ENCODE measurements at places on chromosomes 4 and X.

GRCh38 chr4:130703211-130703935 is 1607.4 kb downstream of the C4orf33 start:
- DNase-seq = no peak

DNA sequence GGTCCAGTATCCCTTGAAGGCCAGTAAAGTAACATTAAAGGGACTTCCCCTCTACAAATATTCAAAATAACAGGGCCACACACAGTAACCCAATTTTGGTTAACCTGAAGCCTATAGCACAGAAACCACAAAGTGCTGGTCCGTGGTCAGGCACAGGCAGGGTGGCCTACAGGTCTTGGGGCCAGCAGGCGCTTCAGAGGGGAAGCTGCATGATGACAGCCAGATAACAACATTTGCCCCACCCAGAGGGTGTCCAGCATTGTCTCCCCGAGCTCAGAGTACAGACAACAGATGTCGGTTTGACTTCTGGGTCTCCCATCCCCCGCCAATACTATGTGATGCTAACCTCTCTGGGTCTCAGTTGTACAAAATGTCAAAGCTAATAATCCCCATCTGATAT is 51.1 kb downstream of the SH3KBP1 start:
- DNase-seq = no peak

DNA sequence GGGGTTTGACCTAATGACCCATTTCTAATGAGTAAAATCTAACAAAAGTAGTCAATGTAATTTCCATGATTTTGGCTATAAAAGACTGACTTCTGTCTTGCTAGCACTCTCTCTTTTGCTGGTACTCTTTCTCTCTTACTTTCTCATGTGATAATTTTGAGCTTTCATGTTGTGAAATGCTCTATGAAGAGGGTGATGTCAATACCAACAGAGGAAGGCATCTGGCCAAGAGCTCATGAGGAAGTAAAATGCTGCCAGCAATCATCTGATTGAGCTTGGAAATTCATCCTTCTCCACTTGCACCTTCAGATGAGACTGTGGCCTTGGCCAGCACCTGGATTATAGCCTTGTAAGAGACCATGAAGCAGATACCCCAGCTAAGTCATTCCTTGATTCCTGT is 347.7 kb downstream of the HS3ST1 start:
- no peak for DNase-seq

DNA sequence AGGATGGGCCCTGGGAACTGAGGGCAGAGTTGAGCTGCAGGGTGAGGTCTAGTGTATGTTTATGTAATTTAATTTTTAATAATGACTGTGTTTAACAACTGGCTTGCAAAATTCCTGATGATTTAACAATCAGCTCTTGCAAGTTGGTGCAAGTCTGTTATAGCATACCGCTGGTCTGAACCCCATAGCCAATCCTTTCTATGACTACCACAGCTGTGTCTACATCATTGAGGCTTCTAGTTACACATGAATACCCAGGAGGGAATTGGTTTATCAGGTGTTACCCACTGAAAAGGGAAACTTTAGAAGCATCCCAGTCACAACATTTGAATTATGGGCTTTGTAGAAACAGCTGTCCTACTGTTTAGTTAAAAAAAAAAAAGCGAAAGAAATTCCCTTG is 38.3 kb downstream of the SUPT20HL1 start:
- DNase-seq = no peak

GRCh38 chrX:136626237-136626636 is 21.7 kb upstream of the CD40LG start:
- no peak for DNase-seq

DNA sequence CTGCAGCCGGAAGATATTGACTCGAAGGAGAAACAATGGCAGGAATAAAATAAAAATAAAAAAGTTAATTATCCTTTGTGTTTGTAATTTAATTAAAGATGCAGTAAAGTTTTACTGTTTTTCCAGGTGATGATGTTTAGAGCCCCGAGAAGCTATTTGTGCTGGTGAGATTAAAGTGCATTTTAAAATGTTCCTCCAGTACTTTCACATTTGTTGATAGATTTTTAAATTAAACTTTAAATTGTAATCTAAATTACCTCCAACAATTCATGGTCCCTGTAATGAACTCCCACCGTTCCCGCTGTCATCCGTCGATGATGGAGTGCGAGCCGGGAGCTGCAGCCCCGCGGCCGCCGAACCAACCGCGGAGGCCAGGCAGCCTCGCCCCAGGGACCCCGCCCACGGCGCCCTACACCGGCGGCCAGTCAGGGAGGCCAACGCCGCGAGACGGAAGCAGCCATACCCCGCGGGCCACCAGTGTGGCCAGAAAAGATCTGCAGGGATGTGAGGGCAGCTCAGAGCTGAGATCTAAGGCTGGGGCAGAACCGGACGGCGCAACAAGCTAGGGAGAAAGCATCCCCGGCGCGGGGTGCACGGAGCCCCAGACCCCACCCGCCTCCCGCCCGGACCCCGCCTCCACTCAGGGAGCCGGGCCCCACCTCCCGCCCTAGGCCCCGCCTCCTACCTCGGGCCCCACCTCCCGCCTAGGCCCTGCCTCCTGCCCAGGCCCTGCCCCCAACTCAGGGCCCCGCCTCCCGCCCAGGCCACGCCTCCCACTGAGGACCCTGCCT is 104.0 kb downstream of the FAM53A start:
- peak; percentile 100 for DNase-seq

GRCh38 chrX:43720961-43721360 is 64.9 kb downstream of the MAOA start:
- DNase-seq = no peak

DNA sequence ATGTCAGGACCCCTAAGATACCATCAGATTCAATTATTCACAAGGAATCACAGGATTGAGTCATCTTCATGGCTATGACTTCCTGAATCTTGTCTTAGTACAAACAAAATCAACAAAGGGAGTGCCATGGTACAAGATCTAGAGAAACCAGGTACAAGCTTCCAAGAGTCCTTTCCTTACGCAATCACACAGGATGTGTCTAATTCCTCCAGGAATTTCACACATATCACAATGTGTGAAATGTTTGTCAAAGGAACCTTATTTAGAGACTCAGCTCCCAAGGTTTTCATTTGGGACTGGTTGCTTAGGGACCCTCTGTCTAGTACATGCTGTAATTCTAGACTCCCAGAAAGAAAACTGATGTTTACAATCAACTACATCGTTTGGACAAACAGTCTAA is 83.0 kb downstream of the MAB21L2 start:
- DNase-seq = no peak

- DNase-seq = no peak
Observed at GRCh38 chr4:65450899-65451298, 219.4 kb downstream of the EPHA5 start.

DNA sequence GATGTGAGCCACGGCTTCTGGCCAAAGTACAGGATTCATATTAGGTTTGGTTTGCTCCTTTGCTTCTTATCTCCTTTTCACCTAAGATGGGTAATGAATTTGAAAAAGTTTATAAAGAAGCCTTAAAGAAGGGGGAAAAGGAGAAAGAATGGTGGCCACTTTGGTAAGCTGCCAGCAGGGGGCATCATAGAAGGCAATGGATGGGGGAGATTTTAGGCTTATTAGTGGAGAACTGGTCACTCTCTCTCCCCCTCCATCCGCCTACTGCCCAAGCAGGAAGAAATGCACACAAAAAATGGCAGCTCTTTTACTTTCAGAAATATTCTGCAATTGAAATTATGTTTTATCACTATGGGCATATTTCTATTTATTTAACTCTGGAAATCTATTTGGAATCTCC is 32.0 kb downstream of the SPARCL1 start:
- DNase-seq = peak; percentile 75

GRCh38 chr4:113950207-113950606 is 29.2 kb downstream of the ARSJ start:
- DNase-seq = no peak

DNA sequence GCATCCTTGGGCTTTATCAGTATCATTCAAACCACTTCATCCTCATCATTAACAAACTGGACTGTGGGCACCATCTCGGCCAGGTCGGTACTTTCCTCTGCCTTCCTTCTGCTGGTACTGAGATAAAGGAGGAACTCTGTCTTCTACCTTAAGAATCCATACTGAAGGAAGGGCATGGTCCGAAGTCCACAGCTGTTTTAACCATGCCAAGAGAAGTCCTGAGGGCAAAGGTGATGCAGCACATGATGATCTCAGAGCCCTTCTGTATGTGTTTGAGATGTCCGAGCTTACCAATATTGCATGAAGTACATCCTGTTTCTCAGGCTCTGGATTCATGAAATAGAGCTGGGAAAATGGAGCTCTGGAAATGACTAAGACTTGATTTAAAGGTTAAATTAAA is 125.5 kb upstream of the STS start:
- DNase-seq = no peak

DNA sequence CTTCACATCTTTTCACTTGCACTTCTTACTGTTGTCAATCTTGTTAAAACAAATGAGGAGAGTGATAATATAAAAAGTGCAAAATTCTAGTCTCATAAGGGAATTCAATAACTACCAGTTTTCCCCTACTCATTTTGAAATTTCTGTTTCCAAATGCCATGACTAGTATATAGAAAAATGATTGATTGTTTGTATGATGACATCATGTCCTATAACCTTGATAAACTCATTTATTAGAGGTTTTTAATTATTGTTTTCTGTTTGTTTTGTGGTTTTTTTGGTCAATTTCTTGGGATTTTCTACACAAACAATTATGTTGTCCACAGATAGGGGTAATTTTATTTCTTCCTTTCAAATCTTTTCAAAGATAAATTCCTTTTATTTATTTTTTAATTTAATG is 559.1 kb downstream of the TLL1 start:
- DNase-seq = no peak

- DNase-seq = no peak
Observed at GRCh38 chrX:23811108-23811651, 28.2 kb downstream of the SAT1 start.

DNA sequence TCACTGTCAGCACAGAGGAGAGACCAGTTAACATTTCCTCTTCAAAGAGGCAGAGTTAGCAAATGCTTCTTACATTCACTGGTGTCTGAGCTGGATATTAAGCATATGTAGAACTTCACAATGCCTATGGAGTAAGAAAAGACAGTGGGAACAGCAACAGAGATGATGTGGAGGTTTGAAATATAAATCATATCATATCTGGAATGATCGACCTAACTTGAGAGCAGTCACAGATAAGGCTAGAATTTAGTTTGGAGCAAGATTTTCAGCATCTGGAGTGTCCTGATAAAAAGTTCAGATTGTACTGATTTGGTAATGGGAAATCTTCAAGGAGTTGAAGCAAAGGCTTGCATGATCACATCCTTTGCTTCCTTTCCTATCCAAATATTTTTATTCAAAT is 90.5 kb upstream of the ANKRD50 start:
- DNase-seq = no peak

- no peak for DNase-seq
Observed at GRCh38 chr4:163755013-163755412, 260.5 kb downstream of the TMA16 start.

- peak; percentile 20 for DNase-seq
Observed at GRCh38 chrX:470686-471085, 84.0 kb upstream of the PPP2R3B start.

Data from endodermal cell (in vitro differentiated cells).